ENCODE measurements at places on chromosomes 6 and 20.

DNA sequence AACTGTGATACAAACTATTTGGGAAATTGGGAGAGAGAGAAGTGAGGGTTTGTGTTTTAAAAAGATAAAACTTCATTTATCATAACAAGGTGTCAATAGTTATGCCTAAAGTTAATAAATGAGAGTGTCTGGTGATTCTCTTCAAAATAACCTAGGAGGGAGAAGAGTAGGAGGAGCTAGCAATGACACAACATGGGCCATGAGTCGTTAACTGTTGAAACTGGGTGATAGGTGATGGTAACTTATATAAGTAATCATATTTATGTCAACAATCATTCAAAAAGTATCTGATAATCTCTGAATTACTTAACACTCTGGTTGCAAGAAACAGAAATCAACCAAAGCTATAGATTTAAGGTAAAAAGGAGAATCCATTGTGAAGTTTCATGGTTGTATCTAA lies 46.8 kb upstream of the INSM1 start:
- no peak for DNase-seq

DNA sequence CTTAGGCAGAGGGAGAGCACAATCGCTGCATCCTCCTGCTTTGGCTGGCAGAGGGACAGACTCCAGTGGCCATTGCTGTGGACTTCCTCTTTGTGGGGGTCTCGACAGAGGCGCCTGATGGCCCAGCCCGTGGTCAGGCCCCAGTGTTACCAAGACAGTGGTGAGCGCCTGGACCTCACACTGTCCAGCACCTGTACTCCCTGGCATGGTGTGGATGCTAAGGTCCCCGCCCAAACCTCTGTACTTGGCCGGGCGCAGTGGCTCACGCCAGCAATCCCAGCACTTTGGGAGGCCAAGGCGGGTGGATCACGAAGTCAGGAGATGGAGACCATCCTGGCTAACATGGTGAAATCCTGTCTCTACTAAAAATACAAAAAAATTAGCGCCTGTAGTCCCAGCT lies 2.3 kb upstream of the NTSR1 start:
- DNase-seq = no peak

DNA sequence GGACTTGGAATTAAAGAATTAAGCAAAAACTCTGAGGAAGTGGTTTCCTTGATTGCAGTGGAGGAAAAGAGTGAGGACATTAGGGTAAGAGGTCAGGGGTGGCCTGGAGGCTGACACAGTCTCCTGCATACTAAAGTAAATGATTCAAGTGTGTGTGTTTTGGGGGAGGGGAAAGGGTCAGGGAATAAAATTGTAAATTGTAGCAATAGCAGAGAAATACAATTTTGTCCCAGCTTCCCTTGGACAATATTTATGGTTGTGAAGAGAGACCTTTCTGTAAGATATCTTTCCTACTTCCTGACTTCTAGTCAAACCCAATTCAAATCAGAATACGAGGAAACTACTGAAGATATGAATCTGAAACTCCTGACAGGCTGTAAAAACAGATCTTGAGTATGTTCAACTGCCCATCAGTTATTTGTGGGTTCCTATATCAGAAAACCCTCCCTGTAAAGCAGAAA lies 143.4 kb upstream of the HMGN3 start:
- no peak for DNase-seq

- no peak for DNase-seq
Measured at GRCh38 chr20:5843054-5843592, 92.9 kb downstream of the SHLD1 start.

GRCh38 chr6:3310703-3311102 lies 52.0 kb downstream of the PSMG4 start:
- no peak for DNase-seq

- DNase-seq = no peak
Measured at GRCh38 chr6:33197431-33198048, 2.9 kb downstream of the RXRB start.

DNA sequence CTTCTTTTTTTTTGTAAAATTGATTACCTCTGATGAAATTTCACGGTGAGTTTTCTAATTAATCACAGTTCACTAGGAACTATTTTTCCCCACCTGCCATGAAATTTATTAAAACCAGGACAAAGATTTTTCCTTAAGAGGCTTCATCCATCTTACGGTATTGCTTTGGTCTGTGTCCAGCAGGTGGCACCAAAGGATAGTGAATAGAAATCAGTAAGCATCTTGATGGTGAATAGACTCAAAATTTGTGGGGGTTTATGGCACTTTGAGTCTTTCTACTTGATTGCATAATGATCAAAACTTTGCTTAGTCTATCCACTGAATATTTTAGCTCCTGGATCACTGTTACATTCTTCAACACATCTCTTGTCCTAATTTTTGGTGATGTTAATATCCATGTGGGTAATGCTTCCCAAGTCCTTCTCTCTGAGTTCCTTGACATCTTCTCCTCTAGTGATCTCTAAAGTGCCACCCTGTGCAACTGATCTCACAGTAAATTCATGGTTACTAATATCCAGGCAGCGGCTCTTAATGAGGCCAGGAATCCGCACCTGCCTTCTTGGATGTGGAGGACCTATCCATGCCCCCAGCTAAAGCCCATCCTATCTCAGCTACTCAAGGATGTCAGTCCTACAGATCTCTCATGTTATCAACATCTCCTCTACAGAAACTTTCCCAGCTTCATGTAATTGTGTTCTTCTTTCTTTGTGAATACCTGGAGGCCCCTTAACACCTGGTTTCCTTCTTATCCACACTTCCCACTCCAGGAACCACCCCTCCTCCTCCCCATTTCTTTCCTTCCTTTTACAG lies 54.5 kb downstream of the STMND1 start:
- DNase-seq = peak; percentile 7

DNA sequence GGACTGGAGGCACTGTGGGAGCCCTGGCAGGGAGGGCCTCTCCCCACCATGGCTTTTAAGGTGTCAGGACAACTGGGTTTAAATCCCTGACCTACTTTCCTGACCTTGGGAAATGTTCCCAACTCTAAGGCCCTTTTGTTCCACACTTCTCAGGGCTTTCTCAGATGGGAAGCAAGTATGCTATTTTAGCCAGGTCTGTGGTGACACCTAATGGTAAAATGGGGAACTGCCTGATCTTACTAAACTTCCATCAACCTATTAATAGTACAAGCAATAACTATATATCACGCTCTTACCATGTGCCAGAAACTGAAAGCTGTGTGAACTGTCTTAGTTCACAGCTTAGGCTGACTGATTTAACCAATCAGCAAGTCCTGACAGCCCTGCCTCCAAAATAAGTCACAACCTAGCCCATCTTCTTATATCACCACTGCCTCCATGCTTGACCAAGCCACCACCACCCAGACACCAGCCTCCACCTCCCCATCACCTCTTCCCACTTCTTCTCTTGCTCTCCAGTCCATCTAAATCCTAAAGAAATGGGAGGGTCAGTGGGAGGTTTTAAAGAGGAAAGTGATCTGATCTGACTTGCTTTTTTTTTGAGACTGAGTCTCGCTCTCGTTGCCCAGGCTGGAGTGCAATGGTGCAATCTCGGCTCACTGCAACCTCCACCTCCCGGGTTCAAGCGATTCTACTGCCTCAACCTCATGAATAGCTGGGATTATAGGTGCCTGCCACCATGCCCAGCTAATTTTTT lies 6.9 kb upstream of the BLCAP start:
- DNase-seq = no peak

GRCh38 chr6:167980911-167981580 lies 16.4 kb upstream of the KIF25 start:
- DNase-seq = no peak

DNA sequence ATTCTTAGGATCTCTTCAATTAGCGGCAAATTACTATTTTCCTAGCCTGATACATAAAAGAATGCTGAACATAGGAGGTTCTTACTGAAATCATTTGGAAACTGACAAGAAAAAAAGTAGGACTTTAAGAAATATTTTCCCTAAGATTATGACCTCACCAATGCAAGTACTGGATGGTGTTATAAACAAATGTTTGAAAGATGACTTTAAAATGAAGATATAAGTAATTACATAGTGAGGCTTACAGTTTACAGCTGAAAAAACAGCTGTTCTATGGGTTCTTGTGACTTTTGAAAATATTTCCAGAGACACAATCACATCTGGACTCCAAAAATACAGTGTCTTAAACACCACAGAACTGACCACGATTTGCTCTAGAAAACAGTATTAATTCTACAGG lies 64.9 kb downstream of the ADAT2 start:
- DNase-seq = no peak

DNA sequence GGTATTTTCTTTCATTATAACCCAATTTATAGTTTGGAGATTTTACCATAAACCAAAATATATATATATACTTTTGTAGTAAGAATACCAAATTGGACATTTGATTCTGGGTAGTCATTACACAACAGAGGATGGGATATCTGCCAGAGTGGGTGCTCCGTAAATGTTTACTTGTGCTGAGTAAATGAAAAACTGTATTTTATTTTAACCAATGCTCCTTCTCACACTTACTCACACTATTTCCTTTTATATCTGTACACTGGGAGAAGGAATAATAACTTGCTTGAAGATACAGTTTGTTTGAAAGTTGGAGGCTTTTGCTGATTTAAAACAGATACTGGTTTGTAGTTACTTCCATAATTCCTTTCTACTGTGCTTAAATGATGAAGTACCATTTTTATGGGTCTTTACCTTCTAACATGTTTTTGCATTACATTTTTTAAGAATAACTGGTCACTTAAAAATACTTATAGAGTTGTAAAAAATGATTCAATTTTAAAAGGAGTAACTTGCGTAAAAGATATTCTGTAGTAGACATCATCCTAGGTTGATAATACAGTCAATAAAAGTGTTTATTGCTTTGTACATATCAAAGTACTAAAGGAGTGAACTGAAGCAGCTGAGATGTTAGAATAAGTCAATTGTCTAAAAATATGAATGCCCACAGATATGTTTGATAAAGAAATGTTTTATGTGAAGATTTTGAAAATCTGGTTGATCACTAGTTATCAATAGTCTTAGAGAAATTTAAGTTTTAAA lies 411.7 kb downstream of the UTRN start:
- DNase-seq = no peak

DNA sequence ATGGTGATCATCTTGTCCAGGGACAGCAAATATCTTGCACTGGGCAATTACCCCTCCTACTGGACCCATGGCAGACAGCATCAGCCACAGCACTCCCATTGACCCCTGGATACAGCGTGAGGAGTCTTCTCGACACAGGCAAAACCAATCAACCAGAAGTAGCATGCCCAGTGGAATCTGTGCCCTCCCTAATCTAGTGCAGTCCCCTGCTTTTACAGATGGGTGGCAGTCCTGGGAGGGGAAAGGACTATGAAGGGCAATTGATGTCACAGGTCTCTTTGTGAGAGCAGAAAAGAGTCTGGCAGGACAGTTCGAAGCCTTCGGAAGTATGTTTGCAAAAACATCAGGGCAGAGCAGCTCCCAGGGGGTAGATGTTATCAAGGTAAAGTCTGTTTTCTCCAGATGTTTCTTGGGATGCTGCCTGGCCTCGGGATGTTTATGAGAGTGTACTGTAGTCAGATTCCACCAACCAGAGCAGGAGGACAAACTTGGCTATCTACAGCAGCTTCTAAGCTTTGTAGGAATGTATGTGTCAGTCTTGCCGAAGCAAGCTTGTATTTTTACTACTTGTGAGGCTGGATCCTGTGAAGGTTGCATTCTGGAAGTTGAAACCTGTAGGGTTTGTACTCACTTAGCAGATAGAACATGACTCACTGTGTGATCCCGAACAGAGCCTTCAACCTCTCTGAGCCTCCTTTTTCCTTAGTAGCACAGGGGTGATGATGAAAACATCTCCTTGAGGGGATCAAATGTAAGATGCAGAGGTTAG lies 63.0 kb upstream of the MYL9 start:
- no peak for DNase-seq

- DNase-seq = no peak
Measured at GRCh38 chr6:32168350-32168749, 4.0 kb downstream of the EGFL8 start.

DNA sequence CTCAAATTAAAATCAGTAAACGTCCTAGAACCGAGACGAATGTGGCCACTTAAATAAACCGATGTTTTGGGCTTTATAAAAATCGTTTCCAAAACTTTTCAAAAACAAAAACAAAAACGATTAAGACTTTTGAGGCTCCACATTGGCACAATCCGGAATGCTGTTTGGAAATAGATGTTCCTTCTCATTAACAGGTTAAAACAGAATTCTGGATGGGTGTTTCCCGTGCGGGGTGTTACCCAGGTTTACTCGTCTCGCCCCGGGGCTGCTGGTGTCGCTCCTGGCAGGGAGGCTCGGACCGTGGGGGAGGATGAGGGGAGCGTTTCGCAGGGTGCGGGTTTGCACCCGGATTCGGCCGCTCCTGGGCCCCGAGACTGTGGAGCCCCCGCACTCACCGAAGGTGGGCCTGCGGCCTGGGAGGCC lies 1.2 kb downstream of the GATA5 start:
- no peak for DNase-seq

GRCh38 chr6:71259888-71260604 lies 28.6 kb upstream of the OGFRL1 start:
- no peak for DNase-seq

DNA sequence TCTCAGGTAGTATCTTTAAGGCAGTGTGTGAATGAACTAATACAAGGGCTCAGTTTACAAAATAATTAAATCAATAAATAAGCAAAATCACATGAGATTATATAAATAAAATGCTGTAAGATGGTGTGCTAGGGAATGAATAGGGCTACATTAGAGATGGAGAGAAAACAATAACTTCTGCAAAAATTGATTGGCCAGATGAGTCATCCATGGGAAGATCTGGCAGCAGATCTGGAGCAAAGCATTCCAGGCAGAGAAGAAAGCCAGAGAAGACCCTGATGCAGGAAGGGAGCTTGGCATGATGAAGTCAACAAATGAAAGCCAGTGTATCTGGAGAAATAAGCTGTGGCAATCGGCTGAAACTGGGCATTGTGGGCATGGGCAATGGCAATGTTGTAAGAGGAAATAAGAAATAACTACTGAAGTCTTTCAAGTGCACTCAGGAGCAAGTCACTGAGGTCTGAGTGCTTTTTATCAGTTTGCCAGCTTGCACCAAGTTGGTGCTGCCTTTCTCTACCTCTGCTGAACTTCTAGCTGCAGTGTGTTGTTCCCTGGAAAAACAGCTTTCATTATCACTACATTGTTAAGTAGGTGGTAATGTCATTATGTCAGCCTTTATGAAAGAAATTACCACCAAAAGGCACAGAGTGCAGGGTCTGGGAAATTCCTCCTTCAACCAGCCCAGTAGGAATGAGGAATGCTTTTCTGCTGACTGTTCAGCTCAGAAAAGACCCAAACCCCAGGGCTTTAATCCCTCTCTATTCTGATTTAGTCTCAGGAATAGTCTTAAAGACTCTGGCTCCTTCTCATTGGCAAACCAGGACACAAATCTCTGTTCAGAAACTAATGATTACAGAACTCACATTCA lies 231.6 kb downstream of the HTR1B start:
- no peak for DNase-seq

GRCh38 chr6:100796049-100796823 lies 84.9 kb downstream of the ASCC3 start:
- DNase-seq = no peak

DNA sequence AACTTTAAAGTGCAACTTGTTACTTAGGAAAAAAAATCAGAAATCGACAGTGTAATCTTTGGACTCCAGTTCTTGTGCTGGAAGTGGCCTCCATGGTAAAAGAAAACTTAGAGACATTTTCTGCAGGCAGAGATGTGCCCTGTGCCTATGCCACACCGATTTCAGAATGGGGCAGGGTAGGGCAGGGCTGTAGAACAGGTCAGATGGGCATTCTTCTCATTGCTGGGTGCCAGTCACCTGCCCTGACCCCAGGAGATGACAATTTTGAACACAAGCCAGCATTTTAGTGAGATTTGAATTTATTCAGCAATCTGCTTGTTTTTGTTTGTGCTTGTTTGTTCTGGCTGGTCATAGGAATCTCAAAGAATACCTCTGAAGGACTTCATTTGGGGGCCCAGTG lies 63.3 kb downstream of the SASH1 start:
- DNase-seq = no peak

GRCh38 chr6:34108176-34108575 lies 37.7 kb downstream of the GRM4 start:
- no peak for DNase-seq

Measured in stimulated activated CD8-positive, alpha-beta memory T cell treated with anti-CD3 and anti-CD28 coated beads, Interleukin-2, amount 100 ng/mL, for 1 hour (primary cell).